ENCODE measurements at places on chromosomes 1 and 21. TPM values are rescaled to one million over a fixed set of nuclear protein-coding genes. Genes with fewer than 3 reads are reported as not detected.
A peak's percentile ranks its signal among the peaks of the same experiment; 100 is the strongest.

Gene SPRR5
- total RNA-seq: not detected

Gene OR10J1
- total RNA-seq: not detected

Gene HUNK
- total RNA-seq: not detected

- DNase-seq: no peak
These were observed 9.4 kb upstream of the GNL2 start for GRCh38 chr1:37605061-37605650.

GRCh38 chr1:36366091-36366661 is 19.5 kb downstream of the STK40 start:
- DNase-seq: peak; percentile 84

DNA sequence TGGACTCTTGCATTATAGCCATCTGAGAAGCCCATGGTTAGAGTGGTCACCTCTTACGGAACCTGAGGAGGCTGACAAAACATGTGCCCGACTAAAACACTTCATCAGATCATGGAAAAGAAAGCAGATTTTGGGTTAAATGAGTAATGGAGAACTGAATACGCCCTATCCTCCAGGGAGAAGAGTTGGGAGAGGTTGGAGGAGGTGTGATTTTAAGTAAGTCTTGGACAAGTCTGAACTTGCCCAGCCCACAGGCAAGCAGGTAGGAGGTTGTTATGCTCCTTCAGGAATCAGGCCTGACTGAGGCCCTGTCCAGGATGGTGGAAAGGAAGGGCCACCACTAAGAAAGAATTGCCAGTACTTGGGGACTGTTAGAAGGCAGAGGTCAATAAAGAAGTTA is 255.8 kb downstream of the TGFB2 start:
- no peak for DNase-seq

Measured in CD4-positive, alpha-beta T cell (primary cell).